ENCODE measurements at places on chromosomes 2 and 18.

- no peak for DNase-seq
These were observed 96.4 kb upstream of the LINC00305 start for GRCh38 chr18:64245126-64245861.

- DNase-seq, result no peak
These were observed 11.8 kb upstream of the ZFP36L2 start for GRCh38 chr2:43238176-43238575.

GRCh38 chr2:195657634-195658540 lies 861 bp downstream of the SLC39A10 start:
- peak; percentile 84 for DNase-seq

- DNase-seq, result no peak
These were observed 93.3 kb downstream of the CTAGE1 start for GRCh38 chr18:22324191-22325131.

- no peak for DNase-seq
These were observed 166.7 kb upstream of the ZNF521 start for GRCh38 chr18:25518716-25519053.

DNA sequence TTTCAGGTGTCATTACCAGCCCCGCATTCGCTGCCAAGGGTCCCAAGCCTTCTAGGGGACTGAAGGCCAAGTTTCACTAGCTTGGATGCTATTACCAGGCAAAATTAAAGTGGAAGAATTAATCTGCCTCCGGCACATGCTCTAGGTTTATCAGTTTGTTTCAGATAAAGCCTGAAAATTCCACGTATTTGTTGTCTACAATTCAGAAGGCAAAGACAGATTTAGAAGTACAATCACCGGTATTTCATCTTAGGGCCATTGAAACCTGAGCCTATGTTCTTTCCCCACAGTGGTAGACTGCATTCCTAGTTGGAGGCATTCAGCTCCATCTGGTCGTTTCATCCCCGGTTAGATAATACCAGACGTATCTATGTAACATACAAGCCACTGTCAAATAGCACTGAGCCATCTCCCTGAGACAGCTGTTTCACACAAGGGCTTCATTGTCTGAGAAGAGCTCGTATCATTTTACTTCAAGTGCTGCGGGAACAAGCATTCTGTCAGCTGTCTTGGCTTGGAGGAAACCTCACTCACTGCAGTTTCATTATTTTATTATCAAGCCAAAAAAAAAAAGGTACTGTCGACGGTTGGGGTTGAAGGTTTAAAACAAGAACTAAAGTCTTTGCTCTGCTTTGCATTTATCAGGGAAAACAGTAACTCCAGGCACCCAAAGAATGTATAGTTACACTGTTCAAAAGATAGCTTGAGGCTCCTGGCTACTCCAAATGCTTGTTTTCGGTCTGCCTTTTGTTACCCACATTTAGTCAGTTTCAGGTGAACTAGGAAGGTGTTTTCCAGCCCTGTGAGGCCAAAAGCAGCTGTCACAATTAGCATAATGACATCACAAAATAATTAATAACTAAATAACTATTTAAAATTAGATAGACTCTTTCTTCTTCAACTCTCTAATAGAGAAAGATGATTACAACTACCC lies 76.7 kb downstream of the TGIF1 start:
- no peak for DNase-seq

DNA sequence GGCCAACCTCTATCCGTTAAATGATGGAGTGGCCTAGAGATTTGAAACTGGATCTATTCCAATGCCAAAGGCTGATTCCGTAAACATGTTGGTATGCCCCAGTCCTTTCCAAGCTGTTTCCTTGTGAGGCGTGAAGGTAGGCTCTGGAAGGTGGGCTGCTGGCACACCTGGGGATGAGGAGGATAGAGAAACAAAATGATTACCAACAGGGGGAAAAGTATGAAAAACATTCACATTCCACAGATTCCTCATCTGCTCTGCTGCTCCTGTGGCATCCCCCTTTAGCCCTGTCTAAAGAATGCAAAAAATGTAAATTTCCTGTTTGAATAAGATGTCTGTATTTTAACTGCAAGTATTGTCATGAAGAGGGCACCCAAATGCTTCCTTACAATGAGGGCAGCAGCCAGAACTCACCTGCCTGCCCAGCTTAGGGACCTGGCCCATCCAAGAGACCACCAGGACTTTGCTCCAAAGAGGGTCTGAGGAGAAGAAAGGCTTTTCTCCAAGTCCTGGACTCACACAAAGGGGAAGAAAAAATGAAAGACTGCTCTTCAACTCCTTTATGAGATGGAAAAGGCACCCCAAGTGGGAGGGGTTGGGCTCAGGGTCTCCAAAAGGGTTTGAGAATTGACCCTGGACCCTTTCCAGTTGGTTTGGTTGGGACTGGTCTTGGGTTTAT lies 132.3 kb upstream of the PELI1 start:
- no peak for DNase-seq

- no peak for DNase-seq
These were observed 17.5 kb downstream of the YWHAQ start for GRCh38 chr2:9613291-9613690.

GRCh38 chr2:39486071-39486470 lies 49.0 kb upstream of the MAP4K3 start:
- DNase-seq, result no peak

GRCh38 chr2:120990451-120990871 lies 254.8 kb downstream of the GLI2 start:
- no peak for DNase-seq

DNA sequence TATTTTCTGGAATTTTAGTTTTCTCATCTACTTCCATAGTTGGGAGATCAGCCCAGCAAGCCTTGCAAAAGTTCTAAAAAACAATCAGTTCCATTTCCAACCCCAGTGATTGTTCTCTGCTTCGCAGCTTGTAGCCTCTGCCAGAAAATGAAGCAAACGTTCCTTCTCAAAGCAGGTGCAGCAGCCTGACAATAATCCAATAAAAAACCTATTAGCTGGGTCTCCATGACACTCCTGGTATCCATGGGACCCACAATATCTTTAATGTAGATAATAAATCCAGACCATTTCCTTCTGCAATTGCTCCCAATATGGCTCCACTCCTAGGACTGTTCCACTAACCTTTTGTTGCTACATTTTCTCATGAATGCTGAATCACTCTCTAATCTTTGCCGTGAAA lies 140.8 kb upstream of the SETBP1 start:
- no peak for DNase-seq

All from CD4-positive, alpha-beta T cell treated with Interferon gamma for 1 hour (primary cell).